ENCODE measurements at places on chromosomes 7 and 10. TPM values are rescaled to one million over a fixed set of nuclear protein-coding genes. Genes with fewer than 3 reads are reported as not detected.
A peak's percentile ranks its signal among the peaks of the same experiment; 100 is the strongest.

DNA sequence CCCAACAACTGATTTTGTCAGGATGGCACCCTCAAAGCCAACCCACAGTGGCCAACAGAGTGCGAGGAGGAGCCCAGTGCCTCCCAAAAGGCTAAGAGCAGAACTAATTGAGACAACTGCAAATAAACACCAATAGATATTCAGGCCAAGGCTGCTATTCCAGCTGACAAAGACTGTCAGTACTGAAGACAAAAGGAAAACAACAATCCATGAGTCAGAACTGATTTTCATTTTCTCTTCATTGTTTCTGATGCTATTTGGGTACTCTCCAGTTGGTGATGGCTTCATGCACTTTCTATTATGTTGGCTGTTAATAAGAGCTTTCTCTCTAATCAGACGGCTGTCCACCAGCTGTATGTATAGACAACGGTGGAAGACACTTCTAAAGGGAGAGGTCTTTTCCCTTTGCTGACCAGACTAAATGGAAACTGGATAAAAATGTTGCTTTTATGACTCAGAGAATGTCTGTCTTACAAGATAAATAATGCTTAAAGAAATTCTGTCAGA lies 515.9 kb downstream of the PARD3 start:
- no peak for DNase-seq

Gene NME8
- total RNA-seq: 1.9 TPM

- DNase-seq: peak; percentile 97
Observed at GRCh38 chr7:100837099-100837836, 9.9 kb upstream of the EPHB4 start.

Gene RAMP3
- total RNA-seq: not detected

GRCh38 chr10:5968681-5969453 lies 8.5 kb downstream of the IL15RA start:
- no peak for DNase-seq

DNA sequence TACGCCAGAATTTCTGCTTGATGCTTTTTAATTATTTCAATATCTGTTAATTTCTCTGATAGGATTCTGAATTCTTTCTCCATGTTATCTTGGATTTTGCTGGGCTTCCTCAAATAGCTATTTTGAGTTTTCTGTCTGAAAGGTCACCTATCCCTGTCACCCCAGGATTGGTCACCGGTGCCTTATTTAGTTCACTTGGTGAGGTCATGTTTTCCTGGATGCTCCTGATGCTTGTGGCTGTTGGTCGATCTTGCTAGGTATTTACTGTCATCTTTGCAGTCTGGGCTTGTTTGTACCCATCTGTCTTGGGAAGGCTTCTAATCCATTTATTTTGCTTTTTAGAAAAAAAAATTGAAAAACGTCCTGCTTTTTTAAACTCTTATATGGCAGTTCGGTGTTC lies 11.2 kb upstream of the PRKAR1B start:
- no peak for DNase-seq

Gene FAM24B
- 2.6 TPM for total RNA-seq

DNA sequence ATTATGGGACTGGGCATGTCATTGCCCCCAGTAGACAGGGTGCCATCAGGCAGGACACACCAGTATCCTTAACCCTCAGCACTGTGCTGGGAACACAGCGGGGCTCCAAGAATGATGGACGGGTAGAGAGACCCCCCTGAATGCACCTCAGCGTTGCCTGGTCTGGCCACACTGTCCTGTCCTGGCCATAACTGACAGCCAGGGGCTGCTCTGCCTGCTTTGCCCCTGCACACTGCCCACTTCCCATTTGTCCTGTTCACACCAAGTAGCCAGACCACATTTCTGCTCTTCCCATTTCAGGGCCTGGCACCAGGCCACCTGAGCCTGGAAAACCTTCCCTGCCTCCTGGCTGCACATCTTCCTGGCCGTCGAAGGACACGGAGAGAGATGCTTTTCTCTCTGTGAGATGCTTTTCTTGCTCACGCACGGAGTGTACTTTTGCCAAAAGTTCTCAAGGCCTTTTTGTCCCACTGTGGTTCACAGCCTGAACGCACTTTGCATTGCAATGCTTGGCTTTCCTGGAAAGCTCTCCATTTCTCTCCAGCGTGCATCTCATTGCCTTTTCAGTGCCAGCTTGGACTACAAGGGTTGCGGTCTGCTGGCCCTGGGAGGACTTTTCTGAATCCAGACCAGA lies 131.0 kb upstream of the EEPD1 start:
- DNase-seq: peak; percentile 26

Gene TRPV5
- total RNA-seq: 0.15 TPM

Gene RNF32
- 1.1 TPM for total RNA-seq

- no peak for DNase-seq
Observed at GRCh38 chr10:44662051-44662450, 249.1 kb upstream of the TMEM72 start.

Gene STAG3
- 1.2 TPM for total RNA-seq

Gene SEMA4G
- total RNA-seq: 36.6 TPM

DNA sequence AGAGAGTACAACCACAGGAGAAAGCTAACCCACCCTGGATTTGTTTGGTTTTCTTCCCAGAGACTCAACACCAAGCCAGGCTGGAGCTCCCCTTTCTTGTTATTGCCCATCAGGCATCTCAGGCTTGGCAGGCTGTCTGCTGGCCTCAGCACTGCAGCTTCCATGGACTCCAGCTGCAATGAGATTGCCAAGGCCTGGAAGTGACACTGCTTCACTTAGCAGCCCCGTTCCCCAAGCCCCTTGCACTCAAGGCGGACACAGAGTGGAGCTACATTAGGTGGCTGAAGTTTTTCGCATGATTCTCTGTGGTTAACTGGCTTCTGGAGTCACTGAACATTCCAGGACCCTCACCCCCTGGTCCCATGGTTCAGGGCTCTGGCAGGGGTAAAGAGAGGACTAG lies 163.1 kb upstream of the GDF10 start:
- DNase-seq: no peak

Gene HOXA5
- total RNA-seq: not detected

- no peak for DNase-seq
Observed at GRCh38 chr7:47226696-47227095, 355.2 kb downstream of the TNS3 start.

Data from endodermal cell (in vitro differentiated cells).